ENCODE measurements at places on chromosomes 7 and 10.

- DNase-seq, result no peak
These were observed 49.4 kb downstream of the AKR1D1 start for GRCh38 chr7:138125598-138126111.

- DNase-seq, result no peak
These were observed 13.2 kb upstream of the TAS2R60 start for GRCh38 chr7:143429770-143430698.

DNA sequence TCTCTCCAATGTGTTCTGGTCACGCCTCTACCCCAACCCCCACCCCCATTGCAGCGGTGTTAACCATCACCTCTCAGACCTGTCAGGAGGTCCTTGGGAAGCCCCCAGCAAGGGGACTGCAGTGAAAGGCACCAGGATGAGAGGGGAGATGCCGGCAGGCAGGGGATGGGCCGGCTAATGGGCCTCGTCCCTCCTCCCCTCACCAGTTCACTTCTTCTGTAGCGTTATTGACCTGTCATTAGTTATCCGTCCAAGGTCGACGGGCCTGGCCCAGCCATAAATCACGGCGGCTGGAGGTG is 18.8 kb downstream of the POLL start:
- DNase-seq, result no peak

GRCh38 chr10:6430423-6430980 is 149.6 kb downstream of the PRKCQ start:
- no peak for DNase-seq

- no peak for DNase-seq
These were observed 36.0 kb downstream of the NRCAM start for GRCh38 chr7:108419961-108420908.

- DNase-seq, result no peak
These were observed 749.4 kb downstream of the XPNPEP1 start for GRCh38 chr10:109173937-109174336.

- DNase-seq, result peak; percentile 44
These were observed 24.9 kb downstream of the NRBF2 start for GRCh38 chr10:63157845-63158624.

- DNase-seq, result peak; percentile 63
These were observed 11.3 kb downstream of the COL26A1 start for GRCh38 chr7:101373812-101374614.

DNA sequence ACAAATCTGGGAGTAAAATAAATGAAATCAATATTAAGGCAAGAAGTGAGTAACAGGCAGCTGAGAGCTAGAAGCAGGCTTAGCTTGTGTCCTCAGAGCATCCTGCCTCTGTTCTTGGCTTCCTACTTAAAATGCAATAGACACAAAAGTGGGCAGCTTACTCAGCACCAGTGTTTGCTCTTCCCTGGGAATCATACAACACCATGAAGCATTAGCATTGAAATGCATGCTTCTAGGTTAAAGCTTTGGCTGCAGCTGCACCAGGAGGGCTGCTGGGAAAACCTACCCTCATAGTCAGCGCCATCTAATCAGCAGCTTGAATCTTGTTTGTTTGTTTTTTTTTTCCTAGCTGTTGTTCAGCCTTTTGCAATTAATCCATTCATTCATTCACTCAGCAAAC is 104.2 kb upstream of the VWC2 start:
- DNase-seq, result no peak

DNA sequence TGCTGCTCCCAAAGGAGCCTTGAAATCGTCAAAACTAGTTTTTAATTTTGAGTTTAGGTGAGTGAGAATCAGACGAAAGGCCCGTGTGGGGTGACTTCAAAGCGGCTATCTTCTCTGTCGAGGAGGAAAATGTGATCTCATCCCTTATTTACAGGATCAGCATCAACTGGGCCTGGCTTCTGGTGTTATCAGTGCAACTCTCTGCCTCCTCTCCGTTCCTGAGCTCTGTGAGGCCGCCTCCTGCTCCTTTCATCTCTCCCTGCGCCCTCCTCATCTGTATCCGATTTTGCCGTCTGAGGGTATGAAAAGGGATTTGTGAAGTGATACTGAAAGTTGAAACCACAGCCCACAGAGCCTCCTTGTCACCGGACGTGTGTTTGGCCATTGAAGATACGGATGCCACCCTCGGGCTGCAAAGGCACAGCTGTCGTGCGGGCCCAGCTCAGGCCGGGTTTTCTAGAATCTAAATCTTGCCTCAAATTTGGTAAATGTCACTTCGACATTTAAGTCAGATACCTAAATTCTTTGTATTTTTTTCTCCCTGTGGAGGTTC is 408.7 kb upstream of the ADARB2 start:
- no peak for DNase-seq

GRCh38 chr7:19404912-19405329 is 259.7 kb upstream of the FERD3L start:
- peak; percentile 68 for DNase-seq

GRCh38 chr10:122725768-122726167 is 26.1 kb upstream of the C10orf120 start:
- DNase-seq, result no peak

DNA sequence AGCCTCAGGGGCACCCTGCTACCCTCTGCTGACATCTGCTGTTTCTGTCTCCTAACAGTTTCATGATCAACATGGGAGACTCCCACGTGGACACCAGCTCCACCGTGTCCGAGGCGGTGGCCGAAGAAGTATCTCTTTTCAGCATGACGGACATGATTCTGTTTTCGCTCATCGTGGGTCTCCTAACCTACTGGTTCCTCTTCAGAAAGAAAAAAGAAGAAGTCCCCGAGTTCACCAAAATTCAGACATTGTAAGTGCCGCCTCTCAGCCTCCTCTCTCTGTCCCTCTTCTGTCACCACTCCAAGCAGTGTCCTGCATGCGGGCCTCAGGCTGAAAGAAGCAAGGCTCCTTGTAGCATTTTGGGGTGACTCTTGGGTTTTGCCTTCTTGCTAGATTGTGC is 39.0 kb downstream of the POR start:
- DNase-seq, result no peak

DNA sequence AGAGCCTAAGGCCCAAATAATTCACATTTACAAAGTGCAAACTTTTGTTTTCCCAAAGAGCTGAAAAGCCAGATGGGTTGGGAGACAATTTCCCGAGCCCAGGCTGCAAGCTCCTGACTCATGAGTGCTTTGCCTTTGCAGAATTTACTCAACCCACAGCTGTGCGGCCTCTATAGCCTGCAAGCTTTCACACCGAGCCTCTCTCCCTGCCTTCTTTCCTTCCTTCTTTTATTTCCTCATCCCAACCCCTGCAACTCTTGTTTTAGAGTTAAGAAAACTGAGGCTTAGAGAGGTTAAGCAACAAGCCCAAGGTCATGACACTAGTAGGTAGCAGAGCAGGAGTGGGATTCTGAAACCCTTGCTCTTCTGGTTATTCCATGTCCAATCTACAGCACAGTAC is 203.0 kb upstream of the GPR26 start:
- no peak for DNase-seq

GRCh38 chr10:71493741-71494140 is 97.0 kb downstream of the CDH23 start:
- no peak for DNase-seq

- DNase-seq, result no peak
These were observed 109.1 kb downstream of the SRPK2 start for GRCh38 chr7:105279688-105280007.

- DNase-seq, result no peak
These were observed 27.8 kb downstream of the FAM53B start for GRCh38 chr10:124716369-124716768.

- no peak for DNase-seq
These were observed 133.6 kb upstream of the VWC2 start for GRCh38 chr7:49639808-49640207.

- DNase-seq, result no peak
These were observed 74.7 kb upstream of the PDGFA start for GRCh38 chr7:594212-594913.

DNA sequence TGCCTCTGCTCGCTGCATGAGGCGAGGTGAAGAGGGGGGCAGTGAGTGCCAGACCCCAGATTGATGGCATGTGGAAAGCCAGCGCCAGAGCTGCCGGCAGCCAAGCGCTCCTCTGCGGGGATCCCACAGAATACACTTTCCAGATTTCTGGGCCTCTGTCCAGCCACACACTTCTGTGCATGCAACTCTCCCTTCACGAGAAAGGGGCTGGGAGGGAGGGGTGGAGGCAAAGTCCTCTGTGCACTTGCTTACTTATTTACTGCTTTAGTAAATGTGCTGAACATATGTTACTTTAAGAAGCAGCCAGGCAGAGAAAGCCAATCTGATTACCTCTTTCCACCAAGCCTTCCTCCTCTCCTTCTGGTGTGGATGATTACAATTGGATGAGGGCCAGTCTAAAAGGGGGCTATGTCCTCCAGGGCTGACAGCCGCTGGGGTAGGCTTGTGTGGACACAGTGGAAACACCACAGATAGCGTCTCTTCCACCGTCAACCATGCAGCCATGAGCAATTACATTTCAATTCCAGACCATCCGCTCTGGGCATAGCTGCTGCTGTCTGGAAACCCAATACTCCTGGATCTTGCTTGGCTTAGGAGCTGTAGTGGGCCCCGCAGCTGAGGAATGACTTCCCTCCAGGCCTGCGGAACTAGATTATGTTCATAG is 322.8 kb upstream of the ANKRD30A start:
- peak; percentile 91 for DNase-seq

- no peak for DNase-seq
These were observed 101.2 kb upstream of the TRIM24 start for GRCh38 chr7:138358850-138359341.

- no peak for DNase-seq
These were observed 70.6 kb downstream of the CCDC71L start for GRCh38 chr7:106590209-106590816.

DNA sequence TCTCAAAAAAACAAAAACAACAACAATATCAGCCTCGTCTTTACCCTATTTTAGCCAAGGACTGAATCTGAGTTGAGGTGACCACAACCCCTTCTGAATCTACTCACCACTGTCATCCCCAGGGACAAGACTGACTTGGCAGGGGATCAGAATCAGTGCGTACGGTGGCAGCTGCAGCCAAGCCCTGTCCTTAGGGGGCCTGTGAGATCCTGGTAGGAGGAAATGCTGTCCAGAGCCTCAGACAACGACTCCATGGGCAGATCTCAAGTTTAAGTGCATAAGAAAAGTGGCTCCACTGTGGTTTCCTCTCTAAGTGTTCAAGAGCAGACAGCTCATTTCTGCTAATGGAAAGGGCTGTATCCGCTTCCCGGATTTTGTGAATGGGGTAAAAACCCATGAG is 22.4 kb upstream of the CYTH3 start:
- peak; percentile 59 for DNase-seq

DNA sequence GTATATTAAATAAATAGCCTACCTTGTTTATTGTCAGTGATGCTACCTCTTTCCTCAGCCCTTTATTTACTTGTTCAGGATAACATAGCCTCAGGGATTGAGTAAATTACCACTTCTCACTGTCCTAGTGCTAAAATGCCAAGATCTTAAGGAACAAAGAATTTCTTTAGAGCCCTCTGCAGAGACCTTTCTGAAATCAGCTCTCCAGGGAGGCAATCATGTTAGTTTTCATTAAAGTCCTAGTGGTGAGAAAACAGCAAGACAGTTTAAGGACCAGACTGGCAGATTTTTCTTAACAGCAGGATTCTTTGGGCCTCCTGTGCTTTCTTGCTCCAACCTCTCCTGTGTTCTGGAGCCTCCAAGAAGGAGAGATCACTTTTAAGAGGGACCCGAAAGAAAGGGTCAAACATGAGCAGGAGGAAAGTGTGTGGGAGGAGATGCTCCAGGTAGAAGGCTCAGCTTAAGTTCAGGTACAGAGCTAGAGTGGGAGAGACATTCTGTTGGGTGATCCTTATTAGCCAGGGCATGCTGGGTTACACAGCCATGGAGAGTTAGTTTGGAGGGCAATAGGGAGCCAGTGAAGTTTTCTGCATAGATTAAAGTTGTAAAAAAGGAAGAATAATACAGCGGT is 1.2 kb upstream of the PLCE1 start:
- DNase-seq, result no peak

DNA sequence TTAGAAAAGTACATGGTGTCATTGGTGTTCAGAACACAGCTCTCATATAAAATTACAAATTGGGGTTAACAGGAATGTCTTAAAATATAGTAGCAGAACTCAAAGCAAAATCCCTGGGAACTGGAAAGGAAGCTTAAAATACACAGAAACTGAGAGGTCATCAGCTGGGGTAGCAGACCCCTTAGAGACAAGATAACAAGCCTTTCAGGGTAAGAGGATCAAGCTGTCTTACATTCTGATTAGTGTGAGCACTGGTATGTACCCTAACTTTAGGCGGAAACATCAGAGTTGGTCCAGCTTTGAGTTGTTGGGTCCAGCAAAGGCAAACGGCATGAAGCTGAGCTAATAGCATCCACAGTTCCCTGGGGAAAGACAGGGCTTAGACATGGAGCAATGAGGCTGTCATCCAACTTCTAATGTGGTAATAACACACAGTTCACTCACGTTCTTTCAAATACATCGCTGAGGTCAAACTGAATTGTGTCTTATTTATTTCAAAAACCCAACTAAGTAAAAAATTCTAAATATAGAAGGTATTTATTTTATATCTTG is 32.6 kb downstream of the ARHGAP21 start:
- no peak for DNase-seq

DNA sequence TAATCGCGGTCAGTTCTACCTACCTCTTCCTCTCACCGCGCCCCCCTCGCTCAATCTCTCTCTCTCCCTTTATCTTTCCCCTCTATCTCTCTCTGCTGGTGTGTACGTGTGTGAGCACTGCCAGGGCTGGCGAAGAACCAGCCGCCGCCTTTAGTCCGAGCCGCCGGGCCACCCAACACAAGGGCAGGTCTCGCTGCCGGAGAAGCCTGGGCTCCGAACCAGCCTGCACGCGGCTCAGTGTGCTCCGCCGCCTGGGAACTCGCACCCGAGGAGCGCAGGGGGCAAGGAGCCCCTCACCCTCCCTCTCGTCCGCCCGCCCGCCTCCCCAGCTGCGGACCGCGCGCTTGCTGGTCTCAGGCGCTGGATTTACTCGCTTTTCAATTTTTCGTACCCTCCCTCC is 1.7 kb downstream of the NXPH1 start:
- DNase-seq, result no peak

- peak; percentile 61 for DNase-seq
These were observed 19.7 kb downstream of the AQP1 start for GRCh38 chr7:30931161-30931928.

GRCh38 chr7:28055161-28055544 is 125.4 kb downstream of the JAZF1 start:
- no peak for DNase-seq

DNA sequence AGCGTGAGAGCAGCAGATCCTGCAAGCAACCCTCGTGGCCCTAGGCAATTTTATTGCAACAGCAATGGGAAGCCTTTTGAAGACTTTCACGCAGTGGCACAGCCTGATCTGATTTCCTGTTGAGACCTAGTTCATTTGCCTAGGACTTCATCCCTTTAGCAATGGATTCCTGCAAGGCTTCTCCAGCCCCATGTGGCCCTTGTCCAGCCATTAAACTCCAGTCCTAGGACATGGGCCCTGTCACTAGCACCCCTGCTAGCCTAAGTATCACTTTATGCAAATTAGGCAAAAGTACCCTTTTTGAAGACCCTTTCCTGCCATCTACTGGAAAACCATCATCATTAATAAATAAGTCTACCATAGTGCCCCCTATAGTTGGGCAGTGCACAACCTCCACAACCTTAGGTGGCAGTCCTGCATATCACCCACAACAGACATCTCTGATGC is 379.4 kb downstream of the GALNT17 start:
- no peak for DNase-seq
